ENCODE measurements at places on chromosomes 16 and 17.
A peak's percentile ranks its signal among the peaks of the same experiment; 100 is the strongest.

DNA sequence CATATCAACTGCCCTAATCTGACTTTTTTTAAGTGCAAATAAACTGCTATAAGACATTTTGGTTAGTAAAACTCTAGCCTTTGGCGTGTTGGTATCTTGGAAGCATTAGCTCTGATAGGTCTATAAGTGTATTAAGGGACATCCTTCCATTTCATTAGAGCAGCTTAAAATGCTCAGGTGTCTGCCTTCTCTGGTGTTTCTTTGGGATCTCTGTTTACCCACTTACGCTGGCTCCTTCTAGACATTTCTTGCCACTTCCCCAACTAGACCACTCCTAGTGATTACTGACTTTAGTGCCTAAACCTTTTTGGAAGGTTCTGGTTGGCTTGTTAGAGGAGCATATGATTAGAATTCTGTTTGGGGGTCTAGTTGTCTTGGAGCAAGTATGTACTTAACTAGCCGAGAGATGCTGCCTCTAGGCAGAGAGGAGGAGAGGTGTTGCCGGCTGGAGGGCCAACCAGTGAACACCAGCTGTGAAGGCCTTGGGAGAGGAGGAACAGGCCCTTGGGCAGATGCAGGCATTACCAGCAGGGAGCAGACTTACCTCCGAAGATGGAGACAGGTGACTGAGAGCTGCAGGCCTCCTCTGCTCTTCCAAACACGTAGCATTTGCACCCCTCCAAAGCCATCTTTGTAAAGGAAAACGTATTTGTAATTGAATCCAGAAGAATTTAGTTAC is 15.2 kb upstream of the CLEC18C start:
- no peak for DNase-seq

DNA sequence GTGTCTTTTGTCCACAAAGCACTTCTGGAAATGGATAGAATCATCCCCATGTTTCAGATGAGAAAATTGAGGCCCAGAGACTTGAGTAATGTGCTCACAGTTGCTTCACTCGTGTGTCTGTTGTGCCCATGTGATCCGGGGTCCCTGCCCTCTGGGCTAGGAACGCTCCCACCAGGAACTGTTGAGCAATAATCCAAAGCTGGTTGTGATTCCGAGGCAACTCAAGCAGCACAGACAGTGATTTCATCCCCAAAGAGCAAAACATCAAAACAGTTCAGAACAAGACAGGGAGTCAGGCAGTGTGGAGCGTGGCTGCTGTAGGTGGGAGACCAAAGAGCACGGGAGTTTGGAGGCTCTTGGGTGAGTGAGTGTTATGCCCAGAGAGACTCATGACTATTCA is 205.0 kb upstream of the ASIC2 start:
- no peak for DNase-seq

GRCh38 chr16:51156807-51157200 is 5.7 kb upstream of the SALL1 start:
- no peak for DNase-seq

DNA sequence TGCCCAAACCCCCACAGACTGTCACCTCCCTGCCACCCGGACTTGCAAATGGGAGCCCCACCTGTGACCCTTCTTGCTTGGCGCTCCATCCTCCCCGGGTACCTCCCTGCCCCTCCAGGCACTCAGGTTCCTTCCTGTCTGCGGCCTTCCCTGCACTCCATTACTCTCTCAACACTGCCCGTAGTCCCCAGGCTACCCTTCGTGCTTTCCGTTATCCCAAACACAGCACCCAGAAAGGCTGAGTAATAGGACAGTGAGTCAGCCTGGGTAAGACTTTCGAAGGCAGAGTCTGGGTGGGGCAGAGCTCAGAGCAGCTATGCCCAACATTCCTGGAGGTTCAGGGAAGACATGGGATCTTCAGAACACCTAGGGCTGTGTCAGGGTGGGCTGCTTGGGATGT is 16.6 kb upstream of the C16orf74 start:
- peak; percentile 93 for DNase-seq

DNA sequence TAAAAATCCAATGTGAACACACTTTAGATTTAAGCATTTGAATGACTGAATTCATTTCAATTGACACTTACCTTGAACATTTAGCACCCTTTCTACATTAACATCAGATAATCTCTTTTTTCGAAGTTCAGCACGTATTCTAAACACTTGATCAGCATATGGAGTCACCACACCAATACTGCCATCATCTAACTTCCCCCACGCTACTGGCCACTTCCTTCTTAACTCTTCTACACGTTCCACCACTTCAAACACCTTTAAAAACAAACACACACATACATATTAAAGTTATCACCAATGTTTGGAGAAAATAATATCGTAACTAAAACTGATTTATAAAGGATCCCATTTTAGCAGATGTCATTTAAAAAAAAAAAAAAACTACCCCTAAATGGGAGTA is 93.5 kb downstream of the CACNG1 start:
- no peak for DNase-seq

GRCh38 chr17:50363217-50364060 is 9.5 kb downstream of the MRPL27 start:
- no peak for DNase-seq

GRCh38 chr17:47806913-47807255 is 14.7 kb downstream of the OSBPL7 start:
- no peak for DNase-seq

DNA sequence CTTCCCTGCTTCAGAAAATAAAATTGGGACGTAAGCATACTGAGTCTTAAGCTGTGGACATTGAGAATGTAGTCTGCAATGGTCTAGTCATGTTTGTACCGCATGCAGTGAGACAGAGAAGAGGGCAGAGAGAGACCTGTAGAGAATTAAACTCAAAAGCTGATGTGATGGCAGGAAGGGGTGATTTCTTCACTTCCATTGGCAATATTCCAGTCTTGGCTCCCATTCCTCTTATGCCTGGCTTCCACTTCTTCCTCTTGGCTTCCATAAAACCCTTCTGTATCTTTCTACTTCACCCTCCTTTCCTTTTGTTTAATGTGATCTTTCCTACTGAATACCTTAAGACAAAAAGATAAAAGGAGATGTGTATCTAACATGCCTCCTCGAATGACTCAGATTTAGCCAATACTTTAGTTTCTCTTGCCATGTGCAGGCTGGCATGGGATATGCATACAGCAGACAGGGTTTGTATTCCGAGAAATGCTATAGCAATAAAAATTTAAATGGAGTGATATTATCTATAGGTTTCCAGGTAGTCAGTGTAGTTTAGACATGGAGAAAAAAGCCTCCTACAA is 423.1 kb upstream of the DYNLRB2 start:
- no peak for DNase-seq

- no peak for DNase-seq
Observed at GRCh38 chr16:52976539-52977167, 76.0 kb downstream of the CHD9NB start.

DNA sequence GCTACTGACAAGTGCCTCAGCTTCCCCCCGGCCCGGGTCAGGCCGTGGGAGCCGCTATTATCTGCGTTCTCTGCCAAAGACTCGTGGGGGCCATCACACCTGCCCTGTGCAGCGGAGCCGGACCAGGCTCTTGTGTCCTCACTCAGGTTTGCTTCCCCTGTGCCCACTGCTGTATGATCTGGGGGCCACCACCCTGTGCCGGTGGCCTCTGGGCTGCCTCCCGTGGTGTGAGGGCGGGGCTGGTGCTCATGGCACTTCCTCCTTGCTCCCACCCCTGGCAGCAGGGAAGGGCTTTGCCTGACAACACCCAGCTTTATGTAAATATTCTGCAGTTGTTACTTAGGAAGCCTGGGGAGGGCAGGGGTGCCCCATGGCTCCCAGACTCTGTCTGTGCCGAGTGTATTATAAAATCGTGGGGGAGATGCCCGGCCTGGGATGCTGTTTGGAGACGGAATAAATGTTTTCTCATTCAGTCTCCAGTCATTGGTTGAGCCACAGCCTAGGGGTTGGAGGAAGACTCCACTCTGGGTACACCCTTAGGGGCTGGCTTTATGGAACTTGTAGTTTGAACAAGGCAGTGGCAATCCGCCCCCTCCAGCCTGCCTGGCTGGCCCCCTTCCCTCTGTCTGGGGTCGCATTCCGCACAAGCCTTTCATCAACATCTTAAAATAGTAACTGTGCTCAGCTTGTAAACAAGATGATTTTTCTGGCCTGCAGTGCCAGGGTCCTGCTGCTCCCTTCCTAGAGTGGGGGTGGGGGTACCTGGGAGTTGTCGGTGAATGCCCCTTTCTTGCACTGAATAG is 4.1 kb downstream of the SYNGR2 start:
- no peak for DNase-seq

- no peak for DNase-seq
Observed at GRCh38 chr16:58088091-58088490, 41.1 kb downstream of the CFAP20 start.

- DNase-seq: no peak
Observed at GRCh38 chr16:49093939-49094338, 187.7 kb downstream of the CBLN1 start.

DNA sequence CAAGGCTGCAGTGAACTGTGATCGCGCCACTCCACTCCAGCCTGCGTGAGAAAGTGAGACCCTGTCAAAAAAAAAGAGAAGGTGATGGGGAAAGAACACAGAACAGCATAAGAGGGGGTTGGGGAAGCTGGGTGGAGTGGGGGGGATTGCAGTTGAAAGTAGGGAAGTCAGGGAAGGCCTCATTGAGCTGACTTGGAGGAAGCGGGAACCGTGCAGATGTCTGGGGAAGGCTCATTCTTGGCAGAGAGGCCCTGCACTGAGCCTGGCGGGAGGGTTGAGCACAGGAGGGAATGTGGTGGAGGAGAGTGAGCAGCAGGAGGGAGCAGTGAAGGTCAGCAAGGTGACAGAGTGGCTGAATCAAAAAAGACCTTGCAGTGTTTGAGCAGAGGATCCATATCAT is 26.9 kb downstream of the IL4R start:
- no peak for DNase-seq

DNA sequence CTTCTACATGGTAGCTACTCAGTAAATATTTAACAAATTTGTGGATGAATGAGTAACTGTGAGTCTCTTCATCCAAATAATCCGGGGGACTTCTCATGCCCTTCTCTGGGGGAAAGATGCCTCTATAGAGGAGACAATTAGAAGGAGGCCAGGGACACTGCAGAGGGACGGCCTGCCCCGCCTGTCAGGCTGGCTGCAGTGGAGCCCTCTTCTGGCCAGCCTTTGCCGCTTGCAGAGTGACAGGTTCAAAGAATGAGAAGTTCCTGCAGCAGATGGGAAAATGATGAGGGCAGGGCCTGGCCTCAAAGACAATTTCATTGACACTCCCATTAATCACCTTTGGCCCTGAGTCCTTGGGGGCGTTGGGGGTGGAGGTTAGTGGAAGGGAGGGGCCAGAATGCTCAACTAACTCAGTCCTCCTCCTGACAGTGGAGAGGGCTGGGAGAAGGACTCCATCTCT is 339.0 kb downstream of the MAF start:
- no peak for DNase-seq

DNA sequence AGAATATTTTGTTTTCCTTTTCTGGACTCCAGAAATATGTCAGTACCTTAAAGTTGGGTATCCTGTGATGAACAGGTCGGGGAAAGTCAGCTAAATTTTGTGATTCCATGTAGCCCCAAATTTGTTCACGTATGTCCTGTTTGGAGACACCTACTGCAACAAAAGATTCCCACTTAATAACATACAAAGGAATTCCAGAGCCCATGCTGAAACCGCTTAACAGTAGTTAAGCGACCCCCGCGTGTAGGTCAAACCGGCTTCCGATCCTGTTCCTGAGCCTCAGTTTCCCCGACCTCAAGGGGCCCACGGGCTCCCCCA is 477 bp downstream of the MTHFSD start:
- DNase-seq: no peak

DNA sequence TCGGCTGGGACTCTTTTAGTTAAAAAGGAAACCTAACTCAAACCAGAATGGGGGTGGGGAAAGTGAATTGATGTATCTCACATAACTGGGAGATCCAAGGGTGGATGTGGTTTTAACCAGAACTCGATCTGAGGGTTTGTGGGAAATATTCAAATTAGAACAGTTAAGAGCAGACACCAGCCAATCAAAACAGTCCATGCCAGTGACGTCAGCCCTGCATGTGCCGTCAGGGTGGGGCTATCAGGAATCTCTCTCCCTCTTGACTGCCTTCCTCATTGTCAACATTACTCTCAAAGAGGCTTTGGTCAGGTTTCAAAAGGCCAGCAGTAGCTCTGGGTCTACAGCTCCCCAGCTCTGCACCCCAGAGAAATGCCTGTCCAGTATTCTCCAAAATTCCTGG is 94.2 kb upstream of the HSBP1 start:
- DNase-seq: no peak

GRCh38 chr17:78356101-78356713 is 3.7 kb downstream of the SOCS3 start:
- peak; percentile 90 for DNase-seq

- no peak for DNase-seq
Observed at GRCh38 chr16:73485880-73486279, 438.0 kb upstream of the ZFHX3 start.

DNA sequence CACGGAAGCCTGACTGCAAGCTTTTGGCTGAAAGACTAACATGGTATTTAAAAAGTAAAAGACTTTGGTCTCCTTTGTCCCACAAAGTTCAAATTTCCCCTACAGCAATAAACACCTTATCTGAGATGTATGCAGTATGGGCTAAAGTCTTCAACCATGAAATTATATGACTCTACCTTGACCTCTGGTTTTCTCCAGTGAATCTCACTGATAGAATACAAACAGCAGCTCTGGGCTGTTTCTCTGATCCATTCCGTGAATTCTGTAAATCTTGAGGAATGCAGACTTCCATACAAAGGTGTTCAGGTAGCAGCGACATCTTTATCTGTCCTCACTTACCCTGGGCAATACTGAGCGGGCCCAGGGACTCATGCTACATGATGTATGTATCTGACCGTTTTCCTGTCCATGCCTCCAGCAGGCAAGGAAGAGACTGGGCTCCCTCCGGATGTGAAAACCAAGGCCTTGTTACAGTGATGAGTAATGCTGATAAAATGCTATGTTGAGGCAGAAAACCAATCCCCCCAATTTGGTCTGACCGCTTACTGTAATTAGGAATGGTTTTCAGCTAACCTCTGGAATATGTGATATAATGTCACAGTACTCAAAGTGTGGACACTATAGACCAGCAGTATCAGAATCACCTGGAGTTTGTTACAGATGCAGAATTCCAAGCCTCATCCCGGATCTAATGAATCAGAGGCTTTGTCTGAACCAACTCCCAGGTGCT is 589.8 kb downstream of the HS3ST4 start:
- DNase-seq: no peak

All from amniotic stem cell (primary cell).